ENCODE measurements at places on chromosomes 13 and 19.

- DNase-seq, result no peak
Observed at GRCh38 chr19:11335449-11336146, 3.9 kb downstream of the RAB3D start.

DNA sequence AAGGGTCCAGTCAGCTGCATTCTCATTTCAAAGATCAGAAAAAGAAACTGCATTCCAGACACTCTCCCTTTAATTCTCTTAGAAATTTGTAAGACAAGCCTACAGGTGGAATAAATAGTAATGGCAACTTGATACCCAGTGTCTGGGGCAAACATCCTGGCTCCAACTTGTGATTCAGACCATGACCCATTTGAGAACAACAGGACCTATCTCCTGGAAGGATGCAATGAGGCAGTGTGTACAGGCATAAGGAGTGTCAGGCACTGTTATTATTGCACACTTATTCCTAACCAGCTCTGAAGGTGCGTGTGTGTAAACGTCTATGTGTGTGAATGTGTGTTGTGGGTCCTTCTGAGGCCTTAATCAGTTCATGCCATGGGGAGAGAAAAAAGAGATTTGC lies 13.9 kb downstream of the ERICH6B start:
- no peak for DNase-seq

- no peak for DNase-seq
Observed at GRCh38 chr19:16085115-16085514, 8.8 kb downstream of the TPM4 start.

DNA sequence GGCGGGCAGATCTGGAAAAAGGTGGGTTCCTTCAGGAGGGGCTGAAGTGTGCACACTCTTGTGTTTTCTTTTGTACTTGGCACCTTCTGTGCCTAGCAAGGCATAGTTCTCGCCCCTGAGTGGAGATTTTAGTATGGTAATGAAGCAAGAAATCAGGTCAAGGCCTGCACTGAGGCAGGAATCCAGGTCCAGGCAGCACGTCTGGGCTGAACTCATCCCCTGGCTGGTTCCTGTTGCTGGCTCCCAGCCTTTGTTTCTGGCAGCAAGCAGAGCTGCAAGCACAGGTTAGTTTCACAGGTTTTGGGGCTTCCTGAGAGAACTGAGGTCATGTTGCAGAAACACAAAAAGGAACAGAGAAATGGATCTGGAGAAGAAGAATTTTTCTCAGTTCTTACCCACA lies 21.2 kb downstream of the SIGLEC7 start:
- no peak for DNase-seq

DNA sequence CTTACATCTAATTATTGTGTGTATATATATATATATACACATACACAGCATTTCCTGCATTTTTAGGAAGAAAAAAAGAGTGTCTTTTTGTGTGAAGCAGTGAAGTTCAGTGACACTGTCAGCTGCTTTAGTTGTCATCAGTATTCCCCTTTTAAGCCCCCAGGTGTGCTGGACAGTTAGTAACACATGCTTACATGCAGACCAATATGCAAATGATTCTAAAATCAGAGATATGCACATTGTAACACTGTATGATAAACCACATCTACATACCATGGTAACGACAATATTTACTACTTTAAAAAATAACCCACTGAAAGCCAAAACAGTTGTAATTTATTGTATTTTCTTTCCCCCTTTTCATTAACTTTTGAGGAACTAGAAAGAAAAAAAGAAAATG lies 16.8 kb downstream of the LHFPL6 start:
- DNase-seq, result no peak

DNA sequence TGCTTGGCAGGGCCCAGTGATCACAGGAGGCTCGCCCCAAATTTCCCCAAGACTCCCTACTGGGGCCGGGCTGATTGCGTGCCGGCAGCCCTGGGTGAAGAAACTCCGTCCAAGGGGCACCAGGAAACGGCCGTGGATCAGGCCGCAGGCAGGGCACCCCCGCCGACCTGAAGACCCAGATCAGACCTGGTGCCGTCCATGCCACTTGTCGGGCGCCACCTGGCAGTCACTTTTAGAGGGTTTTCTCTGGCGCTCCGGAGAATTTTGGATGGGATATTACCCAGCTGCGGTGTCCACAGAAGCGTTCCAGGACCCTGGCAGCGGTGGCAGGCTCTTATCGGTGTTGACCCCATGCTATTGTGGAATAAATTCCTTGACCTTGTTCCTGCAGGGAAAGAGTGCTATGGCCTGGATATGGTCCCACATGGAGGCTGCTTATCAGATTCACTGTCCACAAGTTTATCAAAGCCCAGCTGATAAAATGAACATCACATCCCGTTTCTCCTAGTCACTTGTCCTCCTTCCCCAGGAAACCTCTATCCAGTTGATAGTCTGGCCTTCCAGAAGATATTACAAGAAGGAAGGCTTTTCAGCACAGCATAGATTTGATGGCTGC lies 38.2 kb downstream of the IGFL2 start:
- DNase-seq, result no peak

DNA sequence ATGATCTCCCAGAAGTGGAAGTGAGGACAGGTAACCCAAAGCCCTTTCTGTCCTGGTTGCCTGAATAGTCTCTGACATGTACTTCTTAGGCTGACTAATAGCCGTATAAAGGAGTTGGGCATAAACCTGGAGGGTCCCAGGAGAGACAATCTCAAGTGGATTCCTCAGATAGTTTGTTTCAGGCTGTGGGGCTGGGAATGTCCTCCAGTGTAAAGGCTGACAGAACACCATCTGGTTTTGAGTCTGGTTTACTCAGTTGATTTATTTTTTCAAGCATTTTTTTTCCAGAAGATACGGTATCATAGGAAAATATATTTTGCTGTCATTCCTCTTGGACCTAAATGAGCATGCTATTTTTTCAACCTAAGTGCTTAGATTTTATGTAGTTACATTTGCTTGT lies 15.2 kb downstream of the HTR2A start:
- no peak for DNase-seq

DNA sequence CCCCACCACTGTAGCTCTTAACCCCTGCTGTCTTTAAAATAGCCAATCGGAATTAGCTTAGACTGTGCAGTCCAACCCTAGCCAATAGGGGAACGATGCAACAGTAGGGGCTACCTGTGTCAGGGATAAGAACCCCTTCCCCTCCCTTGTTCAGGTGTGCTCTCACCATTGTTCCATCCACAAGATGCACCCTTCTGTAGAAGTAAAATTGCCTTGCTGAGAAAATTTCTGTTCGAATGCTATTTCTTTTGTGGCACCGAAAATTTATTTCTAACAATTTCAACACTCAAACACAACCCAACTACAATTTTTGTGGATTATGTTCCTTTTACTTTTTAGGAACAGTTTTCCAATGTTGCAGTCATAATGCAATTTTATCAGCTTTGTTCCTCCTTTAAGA lies 3.6 kb upstream of the ZNF583 start:
- DNase-seq, result no peak

DNA sequence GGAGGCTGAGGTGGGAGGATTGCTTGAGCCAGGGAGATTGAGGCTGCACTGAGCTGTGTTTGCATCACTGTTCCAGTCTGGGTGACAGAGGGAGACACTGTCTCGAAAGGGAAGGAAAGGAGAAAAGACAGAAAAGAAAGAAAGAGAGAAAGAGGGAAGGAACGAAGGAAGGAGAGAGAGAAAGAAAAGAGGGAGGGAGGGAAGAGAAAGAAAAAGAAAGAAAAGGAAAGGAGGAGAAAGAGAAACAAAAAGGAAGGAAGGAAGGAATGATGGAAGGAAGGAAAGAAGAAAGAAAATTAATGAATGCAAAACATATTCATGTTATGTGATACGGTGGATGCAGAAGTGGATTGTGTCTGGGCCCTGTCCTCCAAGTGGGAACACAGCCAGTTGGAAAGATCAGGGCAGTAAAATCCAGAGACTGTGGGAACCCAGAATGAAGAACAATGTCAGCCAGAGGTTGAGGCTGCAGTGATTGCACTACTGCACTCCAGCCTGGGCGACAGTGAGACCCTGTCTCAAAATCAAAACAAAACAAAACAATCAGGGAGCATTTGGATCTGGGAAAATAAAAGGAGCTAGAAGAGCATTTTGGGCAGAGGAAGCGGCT lies 6.2 kb downstream of the PHLDB3 start:
- no peak for DNase-seq

GRCh38 chr19:8128551-8128950 lies 20.8 kb downstream of the FBN3 start:
- DNase-seq, result no peak

DNA sequence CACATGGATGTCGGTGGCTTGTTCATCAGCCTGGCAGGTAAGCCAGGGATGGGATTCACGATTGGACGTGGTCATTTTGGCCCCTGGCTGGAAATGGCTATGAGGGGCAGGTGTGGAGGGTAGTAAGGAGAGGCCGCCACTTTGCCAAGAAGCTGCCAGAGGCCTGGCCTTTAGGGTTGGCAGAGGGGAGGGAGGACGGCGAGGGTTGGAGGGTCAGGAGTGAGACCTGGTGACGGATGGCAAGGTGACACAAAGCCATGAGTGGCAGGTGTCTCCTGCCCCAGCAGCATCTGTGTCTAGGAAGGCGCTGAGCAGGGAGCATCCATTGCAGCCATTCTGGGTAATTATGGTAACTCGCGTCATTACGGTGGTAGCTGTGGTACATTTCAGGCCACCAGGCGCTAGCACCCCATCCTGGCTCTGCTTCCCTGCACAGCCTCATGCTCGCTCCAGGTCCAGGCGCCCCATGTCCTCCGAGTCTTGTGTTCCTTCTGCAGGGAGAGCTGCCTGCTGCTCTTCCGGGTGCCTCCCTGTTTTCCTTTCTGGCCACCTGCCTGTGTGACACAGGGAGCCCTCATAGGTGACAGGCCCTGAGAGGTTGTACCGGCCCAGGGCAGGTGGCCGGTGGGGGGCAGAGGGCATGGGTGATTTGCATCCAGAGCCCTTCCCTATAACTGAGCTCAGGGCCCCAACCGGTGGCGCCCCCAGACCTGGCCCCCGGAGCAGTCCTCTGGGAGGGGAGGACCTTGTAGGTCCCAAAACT lies 4.2 kb downstream of the SSBP4 start:
- no peak for DNase-seq

DNA sequence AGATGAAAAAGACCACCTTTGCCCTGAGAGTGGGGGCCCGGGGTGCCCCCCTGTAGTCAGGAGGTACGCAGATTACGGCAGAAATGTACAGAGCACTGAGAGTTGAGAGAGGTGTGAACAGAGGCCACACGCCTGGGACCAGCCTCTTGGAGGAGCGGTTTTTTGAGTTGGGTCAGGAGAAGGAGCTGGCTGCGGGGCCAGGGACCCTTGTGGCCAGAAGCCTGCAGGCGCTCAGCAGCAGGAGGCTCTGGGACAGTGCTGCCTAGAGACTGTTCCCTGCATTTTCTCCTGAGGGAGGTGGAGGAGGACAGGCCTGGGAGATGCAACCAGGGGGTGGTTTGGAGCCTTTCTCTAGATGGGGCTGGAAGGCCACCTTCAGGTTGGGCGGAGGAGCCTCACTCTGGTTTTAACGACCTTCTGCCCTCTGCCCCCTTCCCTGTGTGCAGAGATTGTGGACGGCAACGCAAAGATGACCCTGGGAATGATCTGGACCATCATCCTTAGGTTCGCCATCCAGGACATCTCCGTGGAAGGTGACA lies 39.7 kb downstream of the CAPN12 start:
- no peak for DNase-seq

DNA sequence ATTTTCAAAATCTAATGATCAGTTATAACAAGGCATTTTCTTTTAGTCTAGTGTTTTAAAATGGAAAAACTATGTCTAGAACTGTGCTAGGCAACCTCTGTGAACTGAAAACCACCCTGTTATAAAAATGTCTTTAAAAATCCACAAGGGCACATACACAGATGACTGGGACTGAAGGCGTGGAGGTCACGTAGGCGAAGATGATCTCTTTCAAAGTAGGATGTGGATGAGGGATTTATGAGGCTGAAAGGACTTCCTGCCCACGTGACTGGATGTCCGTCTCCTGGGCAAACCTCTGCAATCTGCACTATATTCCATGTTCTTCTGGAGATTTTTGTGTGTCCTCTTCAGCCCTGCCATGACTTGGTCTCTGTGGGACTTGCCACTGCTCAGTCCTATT lies 84.2 kb upstream of the ZNF536 start:
- no peak for DNase-seq

DNA sequence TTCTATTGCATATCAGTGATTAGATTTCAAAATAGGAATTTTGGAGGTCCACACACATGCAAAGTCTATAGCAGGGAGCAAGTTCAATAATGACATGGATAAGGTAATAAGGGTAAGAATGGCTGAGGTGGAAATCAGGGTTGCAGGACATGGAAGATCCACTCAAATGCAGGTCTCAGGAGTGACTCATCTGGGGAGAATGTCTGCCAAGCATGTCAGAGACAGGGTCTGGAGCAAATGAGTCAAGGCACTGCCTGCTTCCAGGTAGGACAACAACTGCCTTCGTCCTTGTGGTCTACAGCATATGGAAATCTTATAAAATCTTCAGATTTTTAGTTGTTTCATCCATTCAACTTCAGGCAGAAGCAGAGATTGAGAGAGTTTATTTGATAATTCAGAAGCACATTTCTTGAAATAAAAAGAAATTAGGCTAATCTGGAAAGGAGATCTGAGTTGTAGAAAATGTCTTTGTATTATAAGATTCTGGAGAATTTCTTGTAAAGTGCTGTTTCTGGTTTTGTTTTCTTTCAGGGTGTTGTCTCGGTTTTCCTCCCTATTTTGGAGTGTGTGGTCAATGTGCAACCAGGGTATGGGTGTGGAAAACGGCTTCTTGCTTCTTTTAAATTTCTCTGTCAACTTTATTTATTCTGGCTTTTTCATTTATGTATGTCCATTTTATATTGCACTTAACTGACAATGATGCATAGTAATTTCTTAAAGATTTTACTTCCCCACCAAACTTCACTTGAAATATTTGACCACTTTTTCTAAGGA lies 748.8 kb downstream of the LIG4 start:
- no peak for DNase-seq

GRCh38 chr19:11278670-11279069 lies 16.3 kb upstream of the DOCK6 start:
- DNase-seq, result no peak

DNA sequence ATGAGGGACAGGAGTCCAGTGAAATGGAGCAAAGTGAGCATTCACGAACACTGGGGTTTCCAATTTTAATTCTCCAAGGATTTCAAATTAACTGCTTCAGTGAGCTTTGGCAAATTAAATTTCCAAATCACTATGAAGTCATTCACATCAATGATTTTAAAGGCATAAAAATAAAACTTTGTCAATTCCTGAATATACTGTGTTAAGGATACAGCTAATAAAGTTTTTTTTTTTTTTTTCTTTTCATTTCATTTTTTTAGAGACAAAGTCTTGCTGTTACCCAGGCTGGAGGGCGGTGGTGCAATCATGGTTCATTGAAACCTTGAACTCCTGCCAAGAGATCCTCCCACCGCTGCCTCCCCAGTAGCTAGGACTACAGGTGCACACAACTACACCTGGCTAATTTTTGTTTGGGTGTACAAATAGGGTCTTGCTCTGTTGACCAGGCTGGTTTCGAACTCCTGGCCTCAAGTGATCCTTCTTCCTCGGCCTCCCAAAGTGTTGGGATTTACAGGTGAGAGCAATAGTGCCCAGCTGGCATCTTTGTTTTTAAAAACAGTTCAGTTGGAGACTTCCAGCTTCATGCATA lies 21.9 kb downstream of the RBM26 start:
- no peak for DNase-seq

GRCh38 chr19:17969096-17969792 lies 2.3 kb downstream of the KCNN1 start:
- DNase-seq, result no peak
